ENCODE measurements at places on chromosomes 16 and 17.

- no peak for DNase-seq
Measured at GRCh38 chr16:4580250-4580649, 24.1 kb downstream of the C16orf96 start.

GRCh38 chr17:44997733-44998520 lies 29.8 kb upstream of the C1QL1 start:
- DNase-seq, result no peak

DNA sequence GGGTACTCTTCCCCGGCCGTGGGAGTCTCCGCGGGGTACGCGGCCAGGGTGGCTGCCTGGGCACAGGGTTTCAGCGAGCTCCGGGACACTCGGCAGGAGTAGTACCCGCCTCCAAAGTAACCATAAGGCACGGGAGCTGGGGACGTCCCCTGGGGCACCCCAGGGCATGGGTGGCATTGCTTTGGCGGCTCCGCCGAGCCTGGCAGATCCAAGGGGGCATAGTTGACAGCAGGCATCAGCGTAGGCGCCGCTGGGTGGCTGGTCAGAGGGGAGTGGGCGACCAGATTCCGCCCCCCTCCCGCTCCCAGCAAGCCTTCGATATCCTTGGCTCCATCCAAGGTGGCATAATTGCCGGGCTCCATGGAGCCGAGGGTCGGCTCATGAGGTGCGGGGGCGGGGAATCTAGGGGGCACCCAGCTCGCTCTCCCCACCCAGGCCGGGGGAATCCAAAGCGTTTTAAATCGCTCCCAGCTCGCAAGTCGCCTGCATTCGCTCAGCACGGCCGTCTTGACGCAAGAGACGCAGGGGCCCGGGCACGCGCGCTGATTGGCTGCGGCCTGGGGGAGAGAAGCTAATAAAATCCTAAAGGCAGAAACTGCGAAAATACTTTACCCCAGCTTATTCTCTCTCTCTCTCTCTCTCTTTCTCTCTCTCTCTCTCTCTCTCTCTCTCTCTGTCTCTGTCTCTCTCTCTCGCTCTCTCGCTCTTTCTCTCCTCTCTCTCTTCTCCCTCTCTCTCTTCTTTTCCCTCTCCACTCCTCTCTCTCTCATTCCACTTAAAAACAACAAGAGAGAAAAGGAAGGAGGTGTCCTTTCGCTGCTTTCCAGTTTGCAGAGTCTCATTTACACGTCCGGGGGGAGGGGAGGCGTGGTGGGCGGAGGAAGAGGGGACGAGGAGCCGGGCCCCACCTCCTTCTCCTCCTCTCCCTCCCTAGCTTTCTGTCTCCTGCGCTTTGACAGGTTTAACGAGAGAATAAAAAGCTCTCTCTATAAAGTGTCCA lies at the start of gene HOXB13:
Gene HOXB13, minus strand, starts transcription at position 519 of the 1,000 bp plus-strand sequence. Its CDS starts 157 bp downstream, at position 362.
- DNase-seq, result no peak

- no peak for DNase-seq
Measured at GRCh38 chr17:60390186-60390585, 1.7 kb downstream of the USP32 start.

DNA sequence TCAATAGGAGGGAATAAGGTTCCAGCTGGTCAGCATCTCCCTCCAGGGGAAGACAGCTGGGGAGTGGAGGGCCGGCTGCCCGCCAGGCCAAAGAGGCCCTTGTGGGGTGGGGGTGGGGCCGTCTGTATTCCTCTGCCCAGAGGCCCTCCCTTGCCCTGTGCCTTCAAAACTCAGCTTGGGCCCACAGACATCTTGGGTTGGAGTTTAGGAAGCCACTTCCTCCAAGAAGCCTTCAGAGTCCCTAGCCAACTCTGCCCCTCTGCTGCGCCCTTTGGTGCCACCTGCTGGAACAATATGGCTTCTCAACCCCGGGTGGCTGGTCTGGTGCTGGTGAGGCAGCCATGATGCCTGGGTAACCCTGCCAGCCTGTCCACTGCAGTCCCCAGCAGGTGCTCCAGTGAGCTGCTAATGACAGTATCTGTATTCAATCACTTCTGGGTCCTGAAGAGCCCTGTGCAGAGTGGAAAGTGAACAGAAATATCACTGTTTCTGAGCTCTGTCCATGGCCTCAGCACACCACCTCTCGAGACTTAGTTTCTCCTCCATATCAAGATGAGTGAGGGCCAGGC lies 16.7 kb downstream of the HSD11B2 start:
- peak; percentile 77 for DNase-seq

DNA sequence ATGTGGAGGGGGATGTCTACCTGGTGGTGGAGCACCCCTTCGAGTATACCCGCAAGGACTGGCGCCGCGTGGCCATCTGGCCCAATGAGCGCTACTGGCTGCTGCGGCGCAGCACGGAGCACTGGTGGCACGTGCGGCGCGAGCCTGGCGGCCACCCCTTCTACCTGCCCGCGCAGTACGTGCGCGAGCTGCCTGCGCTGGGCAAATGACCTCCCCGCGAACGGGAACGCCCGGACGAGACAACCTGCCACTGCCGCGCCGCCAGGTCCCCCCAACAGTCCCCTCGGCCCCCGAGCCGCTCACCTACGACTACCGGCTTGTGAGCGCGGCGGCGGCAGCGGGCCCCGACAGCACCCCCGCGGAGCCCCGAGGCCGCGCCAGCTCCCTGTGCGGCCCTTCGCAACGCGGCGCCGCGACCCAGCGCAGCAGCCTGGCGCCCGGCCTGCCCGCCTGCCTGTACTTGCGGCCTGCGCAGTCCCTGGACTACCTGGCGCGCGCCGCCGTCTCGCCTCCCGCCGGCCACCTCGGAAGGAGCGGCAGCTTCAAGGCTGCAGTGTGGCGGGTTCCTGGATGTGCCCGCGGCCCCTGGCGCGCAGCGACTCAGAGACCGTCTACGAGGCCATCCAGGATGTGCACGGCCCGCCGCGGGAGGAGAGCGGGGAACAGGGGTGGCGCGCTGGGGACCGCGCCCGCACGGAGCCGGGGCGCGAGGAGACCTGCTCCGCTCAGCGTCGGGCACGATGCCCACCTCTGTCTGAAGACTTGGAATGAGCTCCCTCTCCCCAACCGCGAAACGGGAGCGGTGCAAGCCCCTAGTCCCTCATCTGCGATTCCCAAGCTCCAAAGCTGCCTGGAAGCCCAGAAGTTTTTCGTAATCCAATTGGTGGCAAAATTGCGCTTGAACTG lies 48.7 kb upstream of the AMZ2 start:
- no peak for DNase-seq

Data from muscle of back (tissue), 13 donors.